ENCODE measurements at places on chromosomes 2 and 18.
A peak's percentile ranks its signal among the peaks of the same experiment; 100 is the strongest.

GRCh38 chr2:164903951-164904350 lies 51.4 kb downstream of the SLC38A11 start:
- DNase-seq: no peak

- no peak for DNase-seq
Measured at GRCh38 chr2:26316845-26317244, 29.1 kb upstream of the SELENOI start.

- DNase-seq: peak; percentile 87
Measured at GRCh38 chr2:226079671-226080181, 680.2 kb downstream of the NYAP2 start.

GRCh38 chr2:27751377-27751776 lies 20.1 kb upstream of the MRPL33 start:
- no peak for DNase-seq

DNA sequence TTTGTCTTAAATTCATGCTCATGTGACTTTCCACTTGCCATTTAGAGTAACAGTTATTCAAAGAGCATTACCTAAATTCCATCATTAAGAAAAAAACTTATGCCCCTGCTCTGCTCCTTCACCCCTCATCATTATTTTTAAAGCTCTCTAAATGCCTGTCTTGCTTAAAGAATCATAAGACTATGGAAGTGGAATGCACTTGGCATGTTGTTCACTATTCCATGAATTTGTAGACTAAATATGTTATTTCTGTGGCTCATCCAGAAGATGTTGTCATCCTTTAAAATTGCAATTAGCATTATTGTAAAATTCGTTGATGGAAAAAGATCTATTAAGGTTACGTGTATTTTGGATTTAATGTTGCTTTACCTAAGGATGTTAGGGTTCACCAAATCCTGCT lies 61.8 kb downstream of the FMNL2 start:
- peak; percentile 66 for DNase-seq

DNA sequence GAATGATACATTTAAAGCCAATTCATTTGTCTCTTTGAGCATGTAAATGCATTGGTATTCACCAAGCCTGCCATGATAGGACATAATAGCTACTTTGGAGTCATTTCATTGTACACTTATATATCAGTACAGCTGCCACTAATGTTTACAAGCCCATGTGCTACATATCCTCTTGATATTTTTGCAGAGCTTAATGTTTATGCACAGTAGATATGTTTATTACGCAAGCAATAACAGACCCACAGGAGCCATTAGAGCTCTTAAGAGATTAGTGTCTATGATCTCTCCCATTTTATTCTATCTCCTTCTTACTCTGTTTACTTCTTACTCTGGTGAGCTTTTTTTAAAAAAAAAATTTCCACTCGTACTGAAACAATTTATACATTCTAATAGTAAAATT lies 1132.1 kb upstream of the ZEB2 start:
- DNase-seq: no peak

DNA sequence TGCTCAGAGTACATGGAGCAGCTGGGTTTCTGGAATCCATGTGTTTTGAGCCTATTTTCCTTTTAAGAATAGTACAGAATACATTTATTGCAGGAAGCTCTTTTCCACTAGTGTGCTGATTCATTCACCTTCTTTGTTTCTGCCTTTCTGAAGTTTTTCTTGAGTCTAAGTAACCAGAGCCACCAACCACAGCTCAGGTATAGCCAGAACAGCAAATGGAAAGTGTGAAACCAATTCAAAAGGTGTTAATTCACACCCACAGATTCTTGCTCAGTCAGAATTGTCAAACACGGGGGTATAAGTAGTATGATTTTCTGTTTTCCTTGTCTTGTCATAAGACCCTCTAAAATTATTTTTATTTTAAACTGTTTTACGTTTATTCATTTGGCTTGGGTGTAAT lies 75.9 kb upstream of the DYNAP start:
- no peak for DNase-seq

DNA sequence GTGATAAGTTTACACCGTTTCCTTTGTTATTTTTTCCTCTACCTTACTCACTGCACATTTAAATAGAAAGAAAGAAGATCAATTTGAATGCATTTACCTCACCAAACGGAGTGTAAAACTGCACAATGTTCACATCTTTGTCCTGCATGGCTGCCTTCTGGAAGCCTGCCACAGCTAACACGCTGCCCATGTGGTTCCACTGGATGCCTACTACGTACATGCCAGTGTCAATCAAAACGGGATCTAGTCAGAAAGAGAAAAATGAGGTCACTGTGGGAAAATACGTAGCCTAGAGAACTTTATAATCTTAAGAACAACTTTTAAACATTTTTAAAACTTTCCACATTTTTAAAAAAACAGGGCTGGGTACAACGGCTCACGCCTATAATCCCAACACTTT lies 16.4 kb downstream of the WDR35 start:
- DNase-seq: no peak

DNA sequence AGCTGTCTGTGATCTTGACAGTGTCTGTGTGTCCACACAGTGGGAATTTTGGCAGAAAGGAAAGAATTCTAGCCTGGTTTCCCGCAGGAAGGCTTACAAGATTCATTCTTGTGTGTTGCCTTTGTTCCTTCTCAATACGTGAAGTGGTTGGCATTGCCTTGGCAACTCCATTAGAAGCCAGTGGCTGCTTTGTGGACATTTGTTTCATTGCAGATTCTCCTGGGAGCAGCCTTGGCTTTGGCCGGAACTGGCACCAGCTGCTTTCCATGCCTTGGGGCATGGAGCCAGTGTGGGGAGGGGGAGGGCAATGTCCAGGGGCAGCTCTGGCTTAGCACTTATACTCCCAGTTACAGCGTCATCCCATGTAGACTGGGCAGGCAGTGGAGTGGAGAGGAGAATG lies 39.4 kb downstream of the KIF5C start:
- no peak for DNase-seq

- DNase-seq: no peak
Measured at GRCh38 chr2:107663632-107664031, 163.1 kb upstream of the RGPD4 start.

DNA sequence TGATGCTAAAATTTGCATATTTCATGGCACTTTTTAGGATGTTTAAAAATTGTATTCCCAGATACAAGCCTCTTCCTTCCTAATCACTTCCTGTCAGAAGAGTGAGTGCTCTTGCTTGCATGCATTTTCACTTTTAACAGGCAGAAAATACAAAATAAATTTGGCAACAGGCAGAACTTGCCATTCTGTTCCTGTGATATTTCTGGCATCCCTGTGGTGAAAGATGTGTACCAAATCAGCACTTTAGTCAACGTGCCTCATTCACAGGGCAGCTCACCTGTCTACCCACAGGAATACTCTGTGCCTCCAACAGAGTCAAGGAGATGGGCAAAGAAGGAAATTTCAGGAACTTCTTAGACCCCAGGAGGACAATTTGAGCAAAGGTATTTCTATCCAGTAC lies 360.9 kb downstream of the AKAIN1 start:
- no peak for DNase-seq

- DNase-seq: peak; percentile 34
Measured at GRCh38 chr2:68715353-68716041, 19.1 kb upstream of the ARHGAP25 start.

- no peak for DNase-seq
Measured at GRCh38 chr2:165969227-165969626, 15.7 kb upstream of the TTC21B start.

DNA sequence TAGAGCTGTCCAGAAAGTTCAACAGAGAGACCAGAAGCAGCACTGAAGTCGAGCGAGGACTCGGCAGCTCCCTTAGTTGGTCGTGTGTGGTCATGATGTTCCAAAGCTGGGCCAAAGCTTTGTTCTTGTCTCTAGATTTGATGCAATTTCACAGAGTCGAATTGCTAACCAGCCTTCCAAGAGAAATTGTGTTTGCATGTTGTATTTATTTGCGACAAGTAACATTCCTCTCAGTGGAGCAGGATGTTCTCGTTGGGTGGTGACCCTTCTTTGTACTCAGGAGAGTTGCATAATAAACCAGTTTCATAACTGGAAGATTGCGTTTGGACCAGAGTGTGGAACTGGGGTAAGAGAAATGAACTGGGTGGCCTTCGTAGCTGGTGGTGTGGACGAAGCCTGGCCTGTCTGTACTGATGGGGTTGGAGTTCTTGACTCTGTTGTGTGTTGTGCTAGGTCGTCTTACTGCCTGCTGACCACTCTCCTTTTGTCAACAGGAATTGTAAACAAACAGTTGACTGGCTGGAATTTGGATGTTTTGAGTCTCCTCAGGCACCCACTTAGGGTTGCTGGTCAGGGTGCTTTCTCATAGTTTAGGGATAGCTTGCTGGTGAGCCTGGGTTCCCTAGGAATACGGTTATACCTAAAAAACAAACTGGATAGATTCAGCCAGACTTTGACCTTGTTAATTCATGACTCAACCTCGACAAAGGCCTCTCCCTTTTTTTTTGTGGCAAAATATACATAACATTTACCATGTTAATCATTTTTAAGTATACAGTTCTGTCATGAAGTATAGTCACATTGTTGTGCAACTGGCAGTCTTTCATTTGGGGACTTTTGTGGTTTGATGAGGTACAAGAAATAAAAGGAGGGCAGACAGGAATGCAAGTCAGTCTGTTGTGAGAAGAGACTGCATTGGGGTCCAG lies 28.9 kb upstream of the TOGARAM2 start:
- DNase-seq: peak; percentile 17

- no peak for DNase-seq
Measured at GRCh38 chr2:30233271-30234009, 2.1 kb downstream of the LBH start.

- peak; percentile 33 for DNase-seq
Measured at GRCh38 chr2:175036582-175037018, 31.4 kb upstream of the CHN1 start.

- peak; percentile 54 for DNase-seq
Measured at GRCh38 chr18:22703883-22704585, 229.1 kb upstream of the RBBP8 start.

DNA sequence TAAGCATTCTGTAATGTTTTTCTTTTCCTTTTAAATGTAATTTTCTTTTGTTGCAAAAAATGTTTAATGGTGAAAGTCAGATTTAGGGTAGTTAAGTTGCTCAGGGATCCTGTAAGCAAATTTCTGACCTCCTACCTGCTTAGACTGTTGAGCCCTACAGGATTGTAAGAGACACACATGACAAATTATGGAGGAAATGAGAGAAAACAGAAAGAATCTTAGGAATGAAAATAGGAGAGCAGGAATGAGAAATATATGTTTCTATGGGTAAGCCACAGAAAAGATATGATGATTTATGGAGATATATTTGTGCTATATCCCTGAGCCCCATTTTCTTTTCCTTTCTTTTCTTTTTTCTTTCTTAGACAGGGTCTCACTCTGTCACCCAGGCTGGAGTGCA lies 28.3 kb downstream of the CYBRD1 start:
- peak; percentile 56 for DNase-seq

GRCh38 chr2:72803151-72803550 lies 22.7 kb downstream of the EXOC6B start:
- DNase-seq: peak; percentile 54

GRCh38 chr2:234483568-234484251 lies 13.2 kb downstream of the ARL4C start:
- no peak for DNase-seq

- DNase-seq: no peak
Measured at GRCh38 chr2:121064186-121064585, 220.8 kb downstream of the TFCP2L1 start.

GRCh38 chr2:143847257-143847656 lies 672.7 kb downstream of the ZEB2 start:
- DNase-seq: no peak
